ENCODE measurements at places on chromosomes 2 and 18.

GRCh38 chr2:210445116-210445707 lies 31.3 kb downstream of the LANCL1 start:
- DNase-seq: no peak

DNA sequence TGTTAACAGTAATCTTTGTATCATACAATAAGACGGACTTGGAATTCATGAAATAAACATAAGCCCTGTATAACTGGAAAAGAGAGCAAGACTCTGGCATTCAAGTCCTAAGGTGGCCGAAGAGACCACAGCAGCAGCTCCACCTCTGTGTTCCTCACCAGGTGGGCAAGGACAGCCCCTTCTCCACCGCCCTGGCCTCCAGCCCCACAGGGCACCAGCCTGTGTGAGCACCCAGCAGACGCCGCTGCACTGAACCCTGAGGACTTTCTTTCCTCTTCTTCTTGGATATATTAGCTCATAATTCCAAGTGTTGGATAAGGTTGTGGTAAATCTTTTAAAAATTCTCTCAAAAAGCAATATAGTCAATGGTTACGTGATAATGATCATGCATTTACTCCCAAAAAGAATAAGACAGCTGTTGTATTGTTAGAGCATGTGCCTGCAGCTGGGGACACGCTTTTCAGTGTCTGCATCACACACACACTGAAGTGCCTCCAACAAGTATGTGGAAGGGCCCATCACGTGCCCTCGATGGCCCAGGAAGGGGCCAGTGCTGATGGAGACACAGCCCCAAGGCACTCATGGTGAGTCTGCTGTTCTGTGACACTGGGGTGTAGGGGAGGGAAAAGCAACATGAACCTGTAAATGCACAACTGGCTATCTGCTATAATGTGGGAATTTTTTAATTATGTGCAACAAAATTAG lies 26.8 kb downstream of the FAM178B start:
- no peak for DNase-seq

DNA sequence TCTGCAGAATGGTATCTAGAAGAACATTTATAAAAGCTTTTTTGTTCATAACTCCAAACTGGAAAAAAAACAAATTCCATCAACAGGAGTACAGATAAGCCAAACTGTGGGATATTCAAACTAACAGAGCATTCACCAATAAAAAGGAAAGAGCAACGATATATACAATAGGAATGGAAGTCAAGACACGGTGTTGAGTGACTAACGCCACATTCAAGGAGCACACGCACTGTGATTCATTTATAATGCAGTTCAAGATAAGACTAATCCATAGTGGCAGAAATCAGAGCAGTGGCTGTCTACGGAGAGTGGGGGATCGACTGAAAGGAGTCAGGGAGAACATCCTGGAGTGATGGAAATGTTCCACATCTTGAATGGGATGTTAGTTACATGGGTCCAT lies 70.7 kb downstream of the CABYR start:
- DNase-seq: no peak

- no peak for DNase-seq
Observed at GRCh38 chr18:61575419-61575818, 242.2 kb downstream of the CDH20 start.

- DNase-seq: no peak
Observed at GRCh38 chr2:202307690-202308089, 42.1 kb downstream of the NOP58 start.

DNA sequence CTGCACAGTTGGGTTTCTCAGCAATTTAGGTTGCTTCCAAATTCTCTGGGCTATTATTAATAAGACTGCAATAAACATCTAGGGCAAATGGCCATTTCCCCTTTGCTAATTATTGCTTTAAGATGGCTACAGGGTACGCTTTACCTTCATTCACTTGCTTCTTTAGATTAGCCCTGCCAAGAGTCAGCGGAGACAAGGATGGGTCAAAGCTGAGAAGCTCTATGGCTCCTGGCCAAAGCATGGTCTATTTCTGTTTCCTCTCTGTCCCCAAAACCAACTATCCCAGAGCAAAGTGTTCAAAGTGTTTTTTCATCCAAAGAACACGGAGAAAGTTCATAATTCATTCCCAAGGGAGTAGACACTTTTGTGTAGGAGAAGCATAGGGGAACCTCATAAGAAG lies 75.2 kb upstream of the NFU1 start:
- DNase-seq: no peak

- no peak for DNase-seq
Observed at GRCh38 chr2:146642066-146642465, 1202.8 kb upstream of the ACVR2A start.
